ENCODE measurements at places on chromosomes 2 and 18.

DNA sequence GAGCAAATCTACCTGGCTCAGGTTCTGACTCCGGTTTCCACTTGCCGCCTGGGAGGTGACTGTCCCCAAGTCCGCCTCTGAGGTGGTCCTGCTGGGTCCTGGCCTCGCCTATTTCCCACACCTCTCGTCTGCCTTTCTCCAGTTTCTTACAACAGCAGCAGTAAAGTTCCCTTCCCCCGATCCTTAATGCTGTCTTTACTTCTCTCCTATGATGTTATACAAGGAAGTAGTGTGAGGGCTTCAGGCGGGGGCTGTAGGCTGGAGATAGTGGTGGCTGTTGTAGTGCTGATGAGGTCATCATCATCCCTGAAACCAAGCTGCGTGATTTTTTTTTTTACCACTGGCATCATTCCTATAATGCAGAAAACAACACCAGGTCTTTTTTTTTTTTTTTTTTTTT lies 18.9 kb downstream of the TGIF1 start:
- DNase-seq, result no peak

DNA sequence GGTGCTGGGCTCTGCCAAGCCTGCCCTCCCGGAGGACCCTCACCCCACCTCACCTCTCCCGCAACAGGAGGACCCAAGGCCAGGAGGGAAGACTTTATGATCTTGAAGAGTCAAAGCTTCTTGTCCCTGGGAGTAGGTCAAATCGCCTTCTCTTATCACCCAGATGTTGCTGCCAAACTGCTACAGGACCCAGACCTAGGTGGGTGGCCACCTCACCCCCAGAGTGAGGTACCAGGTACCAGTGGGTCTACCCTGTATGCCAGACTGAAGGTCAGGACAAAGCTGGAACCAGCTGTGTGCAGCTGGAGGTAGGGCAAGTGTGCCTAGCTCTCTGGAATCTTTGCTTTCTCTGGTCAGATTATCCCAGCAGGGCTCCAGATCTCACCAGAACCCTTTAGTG lies 197.2 kb downstream of the ZFP36L2 start:
- no peak for DNase-seq

- no peak for DNase-seq
Measured at GRCh38 chr2:134351899-134352298, 98.0 kb downstream of the MGAT5 start.

GRCh38 chr2:15561574-15562344 lies 625 bp upstream of the NBAS start:
- no peak for DNase-seq

- DNase-seq, result no peak
Measured at GRCh38 chr2:8322634-8323033, 359.2 kb upstream of the ID2 start.

DNA sequence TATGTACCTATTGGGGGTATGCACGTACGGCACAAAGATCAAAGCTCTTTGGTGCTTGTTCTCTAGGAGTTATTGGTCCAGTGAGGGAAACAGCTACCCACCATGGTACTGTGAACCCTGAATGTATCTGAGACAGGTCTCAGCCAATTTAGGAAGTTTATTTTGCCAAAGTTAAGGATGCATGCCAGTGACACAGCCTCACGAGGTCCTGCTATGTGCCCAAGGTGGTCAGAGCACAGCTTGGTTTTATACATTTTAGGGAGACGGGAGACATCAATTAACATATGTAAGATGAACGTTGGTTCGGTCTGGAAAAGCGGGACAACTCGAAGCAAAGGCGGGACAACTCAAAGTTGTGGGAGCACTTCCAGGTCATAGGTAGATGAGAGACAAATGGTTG lies 75.8 kb downstream of the SOWAHC start:
- no peak for DNase-seq

DNA sequence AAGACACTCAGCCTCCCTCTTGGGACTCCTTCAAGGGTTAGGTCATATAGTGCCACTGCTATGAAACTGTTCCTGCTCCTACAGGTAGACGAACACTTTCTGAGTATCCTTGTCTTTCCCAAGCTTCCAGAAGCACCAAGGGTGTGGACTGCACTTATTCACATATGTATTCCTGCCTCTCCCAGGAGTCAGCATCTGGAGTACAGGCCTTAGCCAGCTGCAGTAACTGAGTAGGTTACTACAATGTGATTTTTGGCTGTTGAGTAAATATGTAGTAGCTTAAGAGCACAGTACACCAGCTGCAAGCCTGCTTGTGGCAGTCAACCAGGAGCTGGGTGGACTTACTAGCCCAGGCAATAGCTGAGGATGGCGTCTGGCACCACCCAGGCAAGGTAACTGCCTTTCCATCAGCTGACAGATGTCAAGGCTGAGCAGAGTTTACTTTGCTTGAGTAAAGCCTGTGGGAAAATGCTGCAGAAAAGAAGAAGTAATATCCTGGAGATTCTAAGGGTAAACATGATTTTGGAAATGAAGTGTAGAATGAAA lies 14.0 kb upstream of the SCLY start:
- no peak for DNase-seq

DNA sequence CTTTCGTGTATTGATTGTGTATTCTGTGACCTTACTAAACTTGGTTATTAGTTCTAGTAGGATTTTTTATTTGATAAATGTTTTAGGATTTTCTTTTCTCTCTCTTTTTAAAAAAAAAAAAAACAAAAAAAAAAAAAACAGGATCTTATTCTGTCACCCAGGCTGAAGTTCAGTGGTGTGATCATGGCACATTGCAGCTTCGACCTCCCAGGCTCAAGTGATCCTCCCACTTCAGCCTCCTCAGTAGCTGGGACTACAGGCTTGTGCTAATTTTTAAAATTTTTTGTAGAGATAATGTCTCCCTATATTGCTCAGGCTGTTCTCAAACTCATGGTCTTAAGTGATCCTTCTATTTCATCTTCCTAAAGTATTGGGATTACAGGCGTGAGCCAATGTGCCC lies 19.0 kb downstream of the TTLL4 start:
- no peak for DNase-seq

DNA sequence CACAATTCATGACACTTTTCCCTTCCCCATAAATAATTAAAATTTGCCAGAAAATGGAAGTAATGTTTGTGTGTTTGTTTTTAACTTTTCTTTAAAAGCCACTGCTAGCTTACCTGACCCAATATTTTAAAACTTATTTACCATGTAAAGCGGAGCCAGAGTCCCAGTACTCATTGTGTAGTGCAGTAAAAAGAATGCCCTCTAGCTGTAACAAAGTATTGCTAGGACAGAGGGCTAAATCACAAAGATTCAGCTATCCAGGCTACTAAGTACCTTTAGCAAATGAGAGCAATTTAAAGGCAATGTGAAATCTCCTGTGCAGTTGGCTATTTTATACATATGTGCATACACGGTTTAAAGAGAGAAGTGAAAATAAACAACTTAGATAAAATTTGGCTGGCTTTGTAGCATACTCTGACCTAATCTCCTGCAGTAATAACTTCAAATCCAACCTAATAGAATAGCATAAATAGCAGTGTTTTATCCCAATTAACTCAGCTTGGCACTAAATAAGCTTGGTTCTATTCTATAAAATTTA lies 997.4 kb upstream of the PIK3C3 start:
- DNase-seq, result no peak

- no peak for DNase-seq
Measured at GRCh38 chr2:96687266-96687665, 44.7 kb downstream of the FER1L5 start.

DNA sequence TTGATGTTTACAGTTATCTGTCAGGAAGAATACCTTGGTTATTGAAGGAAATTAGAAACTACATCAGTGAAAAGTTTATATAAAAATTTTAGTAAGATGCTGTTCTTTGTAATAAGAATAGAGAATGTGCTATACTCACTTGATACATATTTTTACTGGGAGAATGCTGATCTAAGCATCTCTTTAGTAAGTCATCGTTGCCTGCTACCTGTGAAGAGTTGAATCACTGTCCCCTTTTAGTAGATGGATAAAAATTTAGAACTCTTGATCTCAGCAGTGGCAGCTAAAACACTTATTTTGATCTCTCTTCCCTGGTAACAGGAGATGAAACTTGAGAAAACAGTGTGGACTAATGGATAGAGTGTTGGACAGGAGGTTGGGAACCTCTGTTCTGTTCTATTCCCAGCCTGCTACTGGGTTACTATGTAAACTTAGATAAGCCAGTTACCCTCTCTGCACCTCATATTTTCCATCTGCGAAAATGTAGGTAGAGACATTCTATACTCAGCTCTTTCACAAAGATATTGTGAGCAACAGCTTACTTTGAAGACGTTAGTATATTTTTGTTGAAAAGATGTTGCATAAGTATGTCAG lies 100.3 kb downstream of the FEZ2 start:
- DNase-seq, result no peak

DNA sequence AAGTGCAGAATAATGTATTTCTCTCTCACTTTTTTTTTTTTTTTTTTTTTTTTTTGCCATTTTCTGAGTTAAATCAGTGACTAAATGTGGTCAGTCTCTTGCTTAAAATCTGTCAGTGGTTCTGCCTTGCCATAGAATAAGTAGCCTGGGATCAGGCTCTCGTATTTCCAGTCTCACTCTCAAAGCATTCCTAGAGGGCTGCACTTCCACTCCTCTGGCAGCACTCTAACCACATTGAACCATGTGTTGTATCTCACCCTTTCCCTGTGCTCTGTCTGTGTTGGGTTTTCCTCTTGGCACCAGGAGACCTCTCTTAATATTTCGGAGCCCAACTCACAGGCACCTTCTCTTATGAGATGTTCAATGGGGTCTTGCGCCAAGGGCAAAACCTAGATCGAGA lies 304.4 kb downstream of the CTNNA2 start:
- DNase-seq, result no peak

DNA sequence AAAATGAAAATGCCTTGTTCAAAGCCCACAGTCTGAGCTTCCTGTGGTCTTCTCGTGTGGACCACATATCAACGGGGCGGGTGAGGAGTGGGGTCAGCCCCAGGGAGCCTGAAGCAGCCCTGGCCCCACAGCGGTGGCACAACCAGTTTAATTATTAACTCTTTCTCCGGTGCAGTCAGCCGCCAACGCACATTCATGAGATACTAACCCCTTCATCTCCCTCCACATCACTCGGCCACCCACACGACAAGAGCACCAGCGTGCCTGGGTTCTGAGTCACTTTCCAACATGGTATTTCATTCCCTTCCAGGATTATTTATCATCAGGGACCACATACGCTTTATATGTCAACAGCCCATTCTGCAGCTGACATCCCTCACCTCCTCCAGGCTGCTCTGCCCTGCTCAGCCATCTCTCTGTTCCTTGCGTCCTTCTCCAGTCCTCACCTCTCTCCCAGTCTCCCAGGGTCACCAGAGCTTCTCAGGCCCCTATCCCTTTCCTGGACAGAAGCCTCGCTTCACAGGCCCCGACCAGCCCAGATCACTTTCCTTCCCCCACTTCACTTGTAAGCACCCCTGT lies 48.0 kb upstream of the ID2 start:
- DNase-seq, result no peak

- DNase-seq, result no peak
Measured at GRCh38 chr18:55064760-55065159, 105.5 kb upstream of the CCDC68 start.

GRCh38 chr2:44010266-44010665 lies 14.5 kb upstream of the LRPPRC start:
- no peak for DNase-seq

- no peak for DNase-seq
Measured at GRCh38 chr2:147913701-147914480, 69.1 kb downstream of the ACVR2A start.

- no peak for DNase-seq
Measured at GRCh38 chr18:42330296-42330695, 375.3 kb downstream of the PIK3C3 start.

- no peak for DNase-seq
Measured at GRCh38 chr2:232367591-232368233, 10.8 kb upstream of the ALPP start.

DNA sequence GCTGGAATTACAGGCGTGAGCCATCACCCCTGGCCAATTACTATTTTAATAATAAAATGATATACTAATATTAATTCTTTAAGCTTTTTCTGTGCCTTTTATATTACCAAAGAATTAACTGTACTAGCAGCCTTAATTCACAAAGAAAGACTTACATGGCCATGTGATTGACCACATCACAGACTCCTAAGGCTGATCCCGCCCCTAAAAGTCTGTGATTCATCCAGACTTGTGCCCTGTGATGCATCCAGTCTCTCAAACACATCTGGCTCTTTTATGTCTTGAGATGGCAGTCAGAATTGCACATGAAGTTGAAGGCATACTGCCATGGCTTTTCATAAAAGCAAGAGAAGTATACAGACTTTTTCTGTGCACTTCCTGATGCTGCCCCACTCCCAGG lies 91.7 kb downstream of the DTNA start:
- DNase-seq, result no peak

DNA sequence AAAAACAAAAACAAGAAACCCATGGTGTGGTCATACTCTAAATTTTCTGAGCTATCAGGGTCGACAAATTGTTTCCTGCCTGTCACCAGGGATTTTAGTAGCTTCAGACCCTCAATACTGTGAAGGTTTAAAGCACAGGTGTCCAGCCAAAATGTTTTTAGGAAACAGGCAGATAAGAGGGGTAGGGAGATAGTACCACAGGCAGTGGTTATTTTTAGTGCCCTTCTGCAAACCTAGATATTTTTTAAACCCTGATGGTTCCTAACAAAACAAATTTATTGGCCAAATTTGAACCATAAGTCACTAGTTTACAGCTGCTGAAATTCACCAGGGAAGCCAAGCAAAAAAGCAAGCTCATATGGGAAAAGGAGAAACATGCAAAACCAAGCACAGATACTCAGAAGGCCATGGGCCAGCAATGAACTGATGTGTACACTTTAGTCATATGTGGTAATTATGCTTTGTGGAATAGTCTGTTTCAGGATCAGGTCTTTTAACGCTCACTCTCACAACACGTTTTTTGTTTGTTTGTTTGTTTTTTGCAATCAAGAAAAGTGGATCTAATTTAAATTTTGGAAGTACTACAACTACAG lies 156.8 kb upstream of the STK17B start:
- no peak for DNase-seq

DNA sequence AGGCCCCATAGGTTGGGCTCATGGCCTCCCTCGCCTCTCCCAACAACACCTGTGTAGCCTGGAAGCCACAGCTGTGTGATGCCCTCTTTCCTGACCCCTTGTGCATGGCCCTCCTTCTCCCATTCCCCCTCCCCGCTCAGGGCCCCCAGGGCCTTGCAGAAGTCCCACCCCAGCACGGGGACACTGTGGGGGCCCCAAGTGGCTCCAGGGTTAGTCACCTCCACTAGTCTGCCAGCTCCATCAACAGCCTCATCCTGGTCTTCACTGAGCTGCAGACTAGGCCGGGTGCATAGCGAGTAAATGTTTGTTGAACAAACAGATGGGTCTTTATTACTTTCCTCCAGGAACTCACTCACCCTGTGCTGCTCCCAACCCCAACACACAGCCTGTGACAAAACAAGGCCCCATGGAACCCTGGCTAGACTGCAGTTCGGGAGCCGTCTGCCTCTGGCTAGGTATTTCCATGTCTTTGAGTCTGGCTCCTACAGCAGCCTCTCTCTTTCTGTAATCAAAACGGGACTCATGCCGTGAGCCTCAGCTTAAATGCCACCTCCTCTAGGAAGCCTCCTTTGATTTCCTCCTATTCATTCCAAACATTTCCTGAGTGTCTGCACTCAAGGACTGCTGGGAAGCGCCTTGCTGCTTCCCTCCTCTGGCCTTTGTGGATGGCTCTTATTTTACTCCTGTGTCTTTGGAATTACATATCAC lies 109.9 kb upstream of the ID2 start:
- DNase-seq, result no peak

GRCh38 chr2:233350708-233351107 lies 3.6 kb upstream of the DGKD start:
- peak; percentile 32 for DNase-seq
